NCI-H446 treated with DMSO at 0.1 percent for 48 hours (cell line): ENCODE measurements at places on chromosomes 3 and 15.

DNA sequence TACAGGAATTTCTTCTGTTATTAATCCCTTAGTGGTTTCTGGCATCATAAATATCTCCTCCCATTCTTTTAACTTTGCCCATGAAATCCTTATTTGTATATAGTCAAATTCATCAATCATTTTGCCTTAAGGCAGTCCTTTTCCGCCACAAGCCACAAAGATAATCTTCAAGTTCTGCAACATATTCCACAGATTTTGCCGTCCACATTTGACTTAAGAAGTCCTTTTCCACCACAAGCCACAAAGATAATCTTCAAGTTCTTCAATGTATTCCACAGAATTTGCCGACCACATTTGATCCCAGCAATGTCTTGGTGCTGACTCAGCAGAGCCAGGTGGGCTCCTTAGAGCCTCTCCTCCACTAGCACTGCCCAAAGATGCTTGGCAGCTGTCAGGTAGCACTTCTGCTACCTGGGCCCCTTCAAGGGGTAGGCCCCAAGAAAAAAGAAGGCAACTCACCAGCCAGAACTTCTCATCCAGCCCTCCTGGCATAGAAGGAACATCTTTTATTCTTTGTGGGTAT is 35.0 kb downstream of the SEC22C start:
- DNase-seq, result no peak

DNA sequence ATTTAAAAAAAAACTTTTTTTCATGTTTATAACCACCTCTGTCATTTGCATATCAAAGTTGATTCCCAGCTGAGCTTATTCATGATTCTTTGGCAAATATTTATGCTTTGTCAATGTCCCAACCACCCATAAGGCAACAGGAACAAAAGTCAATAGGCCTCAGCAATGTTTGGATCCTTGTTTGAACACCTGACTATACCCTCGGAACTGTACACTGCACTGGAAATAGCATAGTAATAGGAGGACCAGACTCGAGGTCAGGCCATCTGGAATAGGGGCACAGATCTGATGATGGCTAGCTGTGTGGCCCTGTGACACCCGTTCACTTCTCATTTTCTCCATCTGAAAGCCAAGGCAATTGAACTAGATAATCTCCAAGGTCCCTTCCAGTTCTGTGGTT is 301.7 kb upstream of the ATP11B start:
- no peak for DNase-seq

DNA sequence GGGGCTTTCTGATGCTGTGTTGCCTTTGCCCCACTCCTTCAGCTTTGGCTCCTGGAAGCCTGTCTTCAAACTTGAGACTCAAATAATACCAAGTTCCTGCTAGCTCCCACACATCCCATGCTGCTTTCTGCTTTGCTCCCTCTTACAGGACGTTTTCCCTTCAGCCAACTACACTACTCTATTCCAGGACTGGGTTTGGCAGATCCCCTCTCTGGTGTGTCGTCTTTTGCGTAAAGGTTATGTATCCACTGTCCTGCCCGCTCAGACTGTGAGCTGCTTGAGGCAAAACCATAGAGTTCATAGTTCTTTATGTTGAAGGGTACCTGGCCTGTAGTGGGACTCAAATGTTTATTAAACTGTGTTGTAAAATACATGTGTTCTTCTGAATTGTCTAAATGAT is 25.4 kb downstream of the PPP2R3A start:
- no peak for DNase-seq

GRCh38 chr15:89556413-89557262 is 18.6 kb upstream of the TICRR start:
- peak; percentile 2 for DNase-seq

DNA sequence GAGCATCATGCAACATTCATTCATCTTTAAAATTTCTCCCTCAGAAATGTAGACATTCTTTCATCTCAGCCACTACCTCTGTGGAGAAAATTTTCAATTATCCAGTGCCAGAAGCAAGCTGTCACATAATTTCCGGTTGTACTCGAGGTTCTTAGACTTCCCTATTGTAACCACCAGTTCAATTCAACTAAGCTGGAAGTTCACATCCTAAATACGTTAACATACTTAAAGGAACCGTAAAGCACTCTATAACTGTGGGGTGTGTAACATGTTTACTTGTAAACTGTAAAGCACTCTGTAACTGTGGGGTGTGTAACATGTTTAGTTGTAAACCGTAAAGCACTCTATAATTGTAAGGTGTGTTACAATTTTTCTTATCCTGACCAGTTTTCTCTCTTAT is 150.3 kb downstream of the PLCL2 start:
- DNase-seq, result no peak
